Keratinocyte (primary cell): ENCODE measurements at places on chromosomes 11 and 22. TPM values are rescaled to one million over a fixed set of nuclear protein-coding genes. Genes with fewer than 3 reads are reported as not detected.

GRCh38 chr11:12245091-12245490 lies 132.3 kb upstream of the PARVA start:
- no peak for DNase-seq
- no peak overlapping the region for H3K27ac ChIP-seq
- H3K4me1 ChIP-seq = no peaks in the 10 kb centered on the region
- peaks cover 67% of the 10 kb centered on the region for H3K36me3 ChIP-seq
- H3K4me3 ChIP-seq = no peak overlapping the region
- H3K27me3 ChIP-seq = no peaks in the 10 kb centered on the region

DNA sequence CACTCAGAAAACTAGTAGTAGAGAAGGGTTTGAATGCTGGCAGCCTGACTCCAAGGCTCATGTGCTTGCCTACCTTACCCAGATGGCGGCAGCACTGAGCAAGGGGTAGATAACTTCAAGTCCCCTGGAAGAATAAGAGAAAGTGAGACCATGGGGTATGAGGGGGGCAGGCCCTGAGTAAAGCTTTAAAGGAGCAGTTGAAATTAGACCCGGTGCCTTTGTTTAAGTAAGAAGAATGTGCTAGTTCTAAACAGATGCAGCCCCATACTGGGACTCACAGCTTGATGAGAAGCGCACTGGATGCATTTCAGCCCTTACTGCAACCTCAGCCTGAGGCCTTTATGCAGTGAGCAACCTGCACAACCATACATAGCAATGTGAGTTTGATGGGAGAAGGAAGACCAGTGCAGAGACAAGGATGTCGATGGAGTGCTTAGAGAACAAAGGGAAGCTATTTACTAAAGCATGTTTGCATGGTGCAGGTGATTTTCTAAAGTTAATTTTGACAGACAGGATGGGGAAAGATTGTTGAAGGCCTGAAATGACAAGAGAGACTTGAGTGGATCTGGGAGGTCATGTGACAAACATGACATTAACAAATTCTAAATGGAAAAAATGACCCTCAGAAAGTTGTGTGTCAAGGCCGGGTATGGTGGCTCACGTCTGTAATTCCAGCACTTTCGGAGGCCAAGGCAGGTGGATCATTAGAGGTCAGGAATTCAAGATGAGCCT lies 27.1 kb upstream of the TMA7B start:
- no peak overlapping the region for H3K27ac ChIP-seq
- H3K4me1 ChIP-seq = peaks cover 12% of the 10 kb centered on the region
- H3K36me3 ChIP-seq = no peaks in the 10 kb centered on the region

- no peak for DNase-seq
- no peak overlapping the region for H3K27ac ChIP-seq
- peaks cover 21% of the 10 kb centered on the region for H3K27me3 ChIP-seq
- H3K4me3 ChIP-seq = no peak overlapping the region
- H3K36me3 ChIP-seq = no peaks in the 10 kb centered on the region
Observed at GRCh38 chr11:120657306-120658070, 145.9 kb downstream of the GRIK4 start.

GRCh38 chr22:28443526-28443876 lies 236.1 kb downstream of the TTC28 start:
- H3K27me3 ChIP-seq = no peaks in the 10 kb centered on the region
- peak overlapping the region; percentile 29 for H3K27ac ChIP-seq
- H3K4me1 ChIP-seq = peaks cover 15% of the 10 kb centered on the region
- H3K4me3 ChIP-seq = peak overlapping the region; percentile 83

MS4A7 gene
- not detected in 3 replicates for polyA plus RNA-seq

DNA sequence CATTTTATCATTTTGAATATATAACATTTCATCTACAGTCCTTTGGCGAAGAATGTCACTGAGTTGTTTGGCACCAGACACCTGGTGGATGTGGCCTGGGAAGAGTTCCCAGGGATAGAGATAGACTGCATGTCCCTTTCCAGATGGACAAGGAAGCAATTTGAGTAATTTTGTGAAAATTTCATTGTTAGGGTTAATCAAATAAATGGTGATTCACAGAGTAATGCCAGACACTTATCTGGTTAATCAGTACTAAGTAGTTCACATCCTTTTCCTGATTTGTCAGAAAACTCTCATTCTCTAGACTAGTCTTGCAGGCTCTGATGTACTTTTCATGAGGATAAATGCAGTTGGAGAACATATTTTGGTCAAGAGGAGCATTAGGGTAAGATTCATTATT lies 41.6 kb downstream of the NAALAD2 start:
- no peak overlapping the region for H3K27ac ChIP-seq
- no peaks in the 10 kb centered on the region for H3K36me3 ChIP-seq
- no peaks in the 10 kb centered on the region for H3K27me3 ChIP-seq
- DNase-seq = no peak

DNA sequence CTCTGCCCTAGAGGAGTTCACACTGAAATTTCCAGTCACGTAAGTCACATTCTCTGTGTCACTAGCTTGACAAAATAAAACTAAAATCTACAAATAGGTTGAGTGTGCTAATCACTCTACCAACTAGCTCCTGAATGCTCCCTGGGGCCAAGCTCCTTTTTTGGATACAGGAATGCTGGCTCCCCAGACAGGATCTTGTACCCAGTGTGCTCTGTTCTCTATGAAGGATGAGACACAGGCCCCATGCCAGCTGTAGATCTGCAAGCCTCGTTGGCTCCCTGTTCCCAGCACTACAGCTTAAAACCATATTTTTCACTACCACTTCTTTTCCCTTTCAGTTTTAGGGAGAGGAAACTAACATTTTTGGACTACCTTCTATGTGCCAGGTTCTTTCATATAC lies 3.7 kb upstream of the IPO7 start:
- DNase-seq = no peak
- no peak overlapping the region for H3K4me3 ChIP-seq
- H3K4me1 ChIP-seq = peaks cover 5% of the 10 kb centered on the region
- H3K27me3 ChIP-seq = no peaks in the 10 kb centered on the region
- H3K27ac ChIP-seq = no peak overlapping the region

- H3K27ac ChIP-seq = no peak overlapping the region
- H3K36me3 ChIP-seq = no peaks in the 10 kb centered on the region
- no peak overlapping the region for H3K4me3 ChIP-seq
Observed at GRCh38 chr11:125141686-125142535, 22.6 kb upstream of the PKNOX2 start.

- H3K27me3 ChIP-seq = no peaks in the 10 kb centered on the region
- no peak within 1 kb of the TSS for H3K4me3 ChIP-seq
- H3K36me3 ChIP-seq = no peaks in the 10 kb centered on the region
- no peak within 1 kb of the TSS for H3K27ac ChIP-seq
- peaks cover 8% of the 10 kb centered on the region for H3K4me1 ChIP-seq
- no peak for DNase-seq
Observed at GRCh38 chr11:59866397-59866796, at the start of gene TCN1. TSS of gene TCN1 (minus strand) at chr11:59866487. CDS start at chr11:59866470, 17 bp downstream.

KLHL35 gene
- polyA plus RNA-seq = 0.43 to 1.0 TPM (median 0.58 TPM) in 3 replicates

SCGB1A1 gene
- polyA plus RNA-seq = not detected in 3 replicates

- H3K4me3 ChIP-seq = no peak overlapping the region
- H3K4me1 ChIP-seq = no peaks in the 10 kb centered on the region
- DNase-seq = no peak
Observed at GRCh38 chr22:24066865-24067264, 55.8 kb downstream of the CABIN1 start.

DNA sequence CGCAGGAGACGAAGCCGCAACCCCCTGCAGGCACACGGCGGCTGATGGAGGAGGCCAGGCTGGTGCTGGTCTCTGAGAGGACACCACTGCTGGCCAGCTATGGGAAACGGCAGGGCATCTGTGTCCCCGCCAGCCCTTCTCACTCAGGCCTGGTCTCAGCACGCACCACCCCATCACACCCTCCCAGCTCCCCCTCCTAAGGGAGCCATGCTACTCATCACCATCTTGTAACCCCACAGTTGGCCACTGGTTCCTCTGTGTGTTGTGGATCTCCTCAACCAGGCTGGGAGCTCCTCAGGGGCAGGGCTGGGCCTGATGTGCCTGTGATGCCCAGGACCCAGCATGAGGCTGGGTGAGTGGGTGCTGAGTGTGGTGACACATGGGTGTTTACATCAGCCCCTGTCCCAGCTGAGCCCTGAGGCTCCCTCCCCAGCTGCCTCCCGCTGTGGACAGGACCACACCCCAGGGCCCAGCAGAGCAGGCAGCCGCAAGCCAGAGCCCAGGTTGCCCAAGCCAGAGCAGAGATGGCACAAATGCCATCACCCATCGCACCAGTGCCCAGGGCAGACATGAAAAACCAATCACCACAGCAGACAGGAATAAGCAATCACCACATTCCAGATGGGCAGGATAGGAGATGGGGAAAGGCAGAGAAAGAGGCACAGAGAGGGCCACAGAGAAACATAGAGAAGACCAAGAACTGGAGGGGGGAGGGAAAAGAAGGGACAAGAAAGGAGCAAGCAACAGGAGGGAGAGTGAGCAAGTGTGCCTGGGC lies 8.2 kb downstream of the ARVCF start:
- H3K4me3 ChIP-seq = no peak overlapping the region
- no peaks in the 10 kb centered on the region for H3K36me3 ChIP-seq
- H3K27me3 ChIP-seq = no peaks in the 10 kb centered on the region
- no peak overlapping the region for H3K27ac ChIP-seq
- DNase-seq = no peak
- peaks cover 5% of the 10 kb centered on the region for H3K4me1 ChIP-seq

DRICH1 gene
- polyA plus RNA-seq = 0.09 to 0.12 TPM in 2 of 3 replicates, not detected in the other

- no peaks in the 10 kb centered on the region for H3K27me3 ChIP-seq
- no peak overlapping the region for H3K4me3 ChIP-seq
- peaks cover 17% of the 10 kb centered on the region for H3K4me1 ChIP-seq
- no peak overlapping the region for H3K27ac ChIP-seq
Observed at GRCh38 chr22:19865141-19865829, 10.6 kb upstream of the GNB1L start.

- H3K27me3 ChIP-seq = no peaks in the 10 kb centered on the region
- H3K4me3 ChIP-seq = no peak overlapping the region
- no peak for DNase-seq
- H3K27ac ChIP-seq = no peak overlapping the region
- no peaks in the 10 kb centered on the region for H3K4me1 ChIP-seq
Observed at GRCh38 chr11:131802440-131803115, 432.2 kb downstream of the NTM start.

DNA sequence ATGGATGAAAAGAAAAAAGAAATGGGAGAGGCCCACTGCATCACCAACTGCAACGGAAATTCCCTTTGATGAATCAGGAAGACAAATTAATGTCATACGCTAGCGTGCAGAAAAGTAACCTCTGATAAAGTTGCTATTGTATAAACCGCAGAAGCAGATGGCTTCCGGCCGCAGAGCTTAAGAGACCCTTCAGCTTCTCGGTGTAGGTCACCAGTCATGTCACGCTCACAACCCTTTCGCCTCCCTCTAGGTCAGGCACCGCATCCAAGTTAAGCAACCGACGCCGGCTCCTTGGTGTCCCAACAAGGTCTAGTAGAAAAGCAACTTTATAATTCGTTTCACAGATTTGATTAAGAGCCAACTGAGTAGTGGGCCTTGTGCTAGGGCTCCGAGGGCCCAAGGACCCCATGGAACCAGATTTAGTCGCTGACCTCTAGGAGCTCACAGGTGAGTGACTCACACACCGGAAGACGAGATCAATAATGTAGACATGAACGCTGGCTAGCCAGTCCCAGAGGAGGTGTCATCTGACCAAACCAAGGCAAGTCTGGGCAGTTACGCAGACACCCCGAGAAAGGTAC lies 1.2 kb upstream of the ZFP91 start:
- peak overlapping the region; percentile 89 for H3K4me3 ChIP-seq
- DNase-seq = peak; percentile 44
- H3K27ac ChIP-seq = peak overlapping the region; percentile 100
- H3K4me1 ChIP-seq = peaks cover 63% of the 10 kb centered on the region
- H3K27me3 ChIP-seq = no peaks in the 10 kb centered on the region

DNA sequence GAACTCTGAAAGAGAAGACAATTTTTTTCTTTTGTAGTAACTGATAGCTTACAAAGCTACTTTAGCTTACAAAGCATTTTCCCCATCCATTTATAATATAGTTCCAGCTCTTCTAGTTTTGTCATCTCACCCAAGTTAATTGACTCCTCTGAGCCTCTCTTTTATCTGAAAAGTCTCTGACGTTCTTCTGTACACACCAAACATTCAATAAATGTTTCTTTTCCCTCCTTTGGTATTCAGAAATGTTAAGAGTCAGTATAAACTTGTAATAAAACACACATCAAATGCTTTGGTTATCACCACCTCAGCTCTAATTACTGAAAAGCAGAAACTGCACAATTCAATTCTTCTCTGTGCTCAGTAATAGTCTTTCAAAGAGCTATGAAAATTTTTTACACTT lies 5.9 kb downstream of the CCDC90B start:
- no peak overlapping the region for H3K27ac ChIP-seq
- peaks cover 12% of the 10 kb centered on the region for H3K4me1 ChIP-seq
- no peaks in the 10 kb centered on the region for H3K27me3 ChIP-seq

CDC45 gene
- 5.2 to 22.7 TPM (median 14.3 TPM) in 3 replicates for polyA plus RNA-seq

USH1C gene
- polyA plus RNA-seq = not detected in 3 replicates

- H3K27ac ChIP-seq = no peak overlapping the region
- peaks cover 10% of the 10 kb centered on the region for H3K4me1 ChIP-seq
Observed at GRCh38 chr22:25090225-25090890, 109.3 kb upstream of the CRYBB3 start.

WT1 gene
- polyA plus RNA-seq = not detected in 3 replicates

DNA sequence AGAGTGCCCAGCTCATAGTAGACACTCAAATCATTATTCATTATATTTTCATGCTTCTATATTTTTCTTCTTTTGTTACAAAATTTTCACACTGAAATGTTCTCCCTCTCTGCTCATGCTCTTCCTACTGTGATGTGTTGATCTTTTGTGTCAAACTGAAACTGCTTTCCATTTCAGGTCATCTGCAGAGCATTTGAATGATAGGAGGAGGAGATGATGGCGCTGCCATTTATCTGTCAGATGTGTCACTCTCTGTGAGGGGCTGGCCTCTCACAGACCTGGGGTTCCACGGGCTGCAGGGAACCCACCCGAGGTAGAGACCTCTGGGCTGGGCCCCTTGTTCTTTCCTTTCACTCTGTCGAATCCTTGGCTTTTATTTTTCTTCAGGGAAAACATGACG lies 41.1 kb downstream of the OR10A6 start:
- no peak overlapping the region for H3K4me3 ChIP-seq
- peaks cover 8% of the 10 kb centered on the region for H3K4me1 ChIP-seq
- H3K27me3 ChIP-seq = no peaks in the 10 kb centered on the region
- no peak for DNase-seq
- H3K27ac ChIP-seq = no peak overlapping the region
- H3K36me3 ChIP-seq = no peaks in the 10 kb centered on the region
